Diencephalon (tissue), 1 donor: ENCODE measurements at places on chromosomes 6 and 20. TPM values are rescaled to one million over a fixed set of nuclear protein-coding genes. Genes with fewer than 3 reads are reported as not detected.

Gene DOP1A
- 82.6 TPM for total RNA-seq

Gene NKX2-4
- total RNA-seq: 2.1 TPM

Gene KCNK16
- total RNA-seq: not detected

Gene TP53TG5
- total RNA-seq: not detected

Gene PPP1R11
- 29.3 TPM for total RNA-seq

Gene TFAP2B
- total RNA-seq: 0.46 TPM

Gene C20orf144
- total RNA-seq: not detected

Gene SRMS
- not detected for total RNA-seq

Gene XKR7
- total RNA-seq: 10.1 TPM

Gene GCNT2
- total RNA-seq: 21.7 TPM

Gene MYB
- total RNA-seq: 4.8 TPM

Gene TREM2
- total RNA-seq: 8.5 TPM

Gene SLA2
- total RNA-seq: not detected

Gene ARFGAP1
- 37.6 TPM for total RNA-seq

Gene ZFP57
- 0.23 TPM for total RNA-seq

Gene IRF4
- total RNA-seq: not detected

Gene PFDN4
- total RNA-seq: 167 TPM

Gene EPPIN
- total RNA-seq: not detected

Gene RSPO3
- 3.7 TPM for total RNA-seq

Gene GRM1
- 26.8 TPM for total RNA-seq

Gene GSTA3
- 0.69 TPM for total RNA-seq

Gene PLA2G7
- total RNA-seq: 4.6 TPM

Gene SOX18
- total RNA-seq: 1.6 TPM

Gene RGS17
- 81.2 TPM for total RNA-seq

Gene RTN4IP1
- total RNA-seq: 11.1 TPM

Gene LPA
- total RNA-seq: 7.6 TPM

Gene FOXQ1
- 2.8 TPM for total RNA-seq

Gene TRIM15
- total RNA-seq: not detected

Gene NOX3
- not detected for total RNA-seq

Gene MUC22
- not detected for total RNA-seq

Gene OR2B3
- total RNA-seq: not detected

Gene CD83
- 32.5 TPM for total RNA-seq

Gene HLA-DOA
- 1.2 TPM for total RNA-seq

Gene PARD6B
- total RNA-seq: 21.0 TPM

Gene TINAG
- total RNA-seq: not detected

Gene GGTLC1
- total RNA-seq: not detected

Gene NELFCD
- 50.7 TPM for total RNA-seq

Gene PLCB4
- total RNA-seq: 41.1 TPM

Gene TMEM151B
- total RNA-seq: 40.8 TPM

Gene DEFB132
- total RNA-seq: not detected

Gene NFYA
- total RNA-seq: 36.2 TPM

Gene STMN3
- total RNA-seq: 191 TPM
